CD4-positive, CD25-positive, alpha-beta regulatory T cell (primary cell): ENCODE measurements at places on chromosomes 5 and 9.
A peak's percentile ranks its signal among the peaks of the same experiment; 100 is the strongest.

DNA sequence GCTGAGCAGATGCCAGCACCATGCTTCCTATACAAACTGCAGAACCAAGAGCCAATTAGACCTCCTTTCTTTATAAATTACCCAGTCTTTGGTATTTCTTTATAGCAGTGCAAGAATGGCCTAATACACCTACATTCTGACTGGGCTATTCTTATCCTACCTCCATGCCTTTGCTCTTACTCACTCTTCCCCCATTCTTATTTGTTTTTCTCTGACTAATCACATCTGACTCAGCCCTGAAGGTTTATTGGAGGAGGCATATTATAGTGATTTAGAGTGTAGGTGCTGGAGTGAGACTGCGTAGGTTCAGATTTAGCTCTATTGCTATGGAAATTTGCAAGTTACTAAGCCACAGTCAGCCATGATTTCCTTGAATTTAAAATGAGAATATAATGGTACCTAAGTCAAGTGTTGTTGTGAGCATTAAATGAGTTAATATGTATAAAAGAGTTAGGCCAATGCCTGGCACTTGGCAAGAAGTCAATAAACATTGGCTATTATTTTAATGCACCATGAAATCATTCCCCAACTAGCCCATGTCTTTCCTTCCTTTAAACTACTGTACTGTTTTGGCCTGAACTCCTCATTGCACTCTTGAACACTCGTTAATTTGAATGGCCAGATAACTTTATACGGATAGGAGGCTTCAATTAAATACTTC lies 531.2 kb upstream of the ZNF608 start:
- no peak for DNase-seq

- DNase-seq, result no peak
Observed at GRCh38 chr5:33272288-33272687, 168.5 kb upstream of the TARS1 start.

DNA sequence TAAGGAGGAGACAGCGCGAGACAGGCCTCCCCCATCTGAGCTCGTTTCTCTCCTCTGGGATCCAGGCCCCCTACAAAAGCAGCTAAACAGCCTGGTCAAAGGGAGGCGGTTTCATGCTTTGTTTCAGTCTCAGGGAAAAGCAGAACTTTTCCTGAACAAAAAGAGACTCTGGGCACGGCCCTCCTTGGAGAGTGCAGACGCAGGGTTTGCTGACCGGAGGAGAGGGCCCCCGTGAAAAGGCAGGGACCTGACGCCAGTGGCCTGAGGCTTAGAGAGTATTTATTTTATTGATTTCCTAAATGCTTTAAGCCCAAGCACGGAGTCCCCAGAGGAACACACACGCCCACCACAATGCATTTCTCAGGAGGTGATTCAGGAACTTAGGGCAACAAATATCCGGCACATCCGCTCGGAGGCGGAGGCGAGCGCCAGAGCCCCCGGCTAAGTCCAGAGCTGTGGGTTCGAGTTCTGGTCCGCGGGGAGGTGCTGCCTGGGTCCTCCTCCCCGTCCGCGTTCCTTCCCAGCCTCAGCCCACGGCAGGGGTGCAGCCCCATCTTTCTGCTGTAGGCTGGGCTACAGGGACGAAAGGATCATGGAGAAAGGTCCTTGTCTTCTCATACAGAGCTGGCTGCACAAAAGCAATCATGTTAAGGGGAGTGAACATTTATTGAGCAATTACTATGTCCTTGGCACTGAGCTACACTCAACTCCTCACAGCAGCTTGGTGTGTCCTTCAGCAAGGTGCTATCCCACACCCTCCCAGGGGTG lies 40.0 kb downstream of the PTGES start:
- DNase-seq, result no peak

GRCh38 chr9:12853051-12853450 lies 78.2 kb downstream of the LURAP1L start:
- DNase-seq, result no peak

DNA sequence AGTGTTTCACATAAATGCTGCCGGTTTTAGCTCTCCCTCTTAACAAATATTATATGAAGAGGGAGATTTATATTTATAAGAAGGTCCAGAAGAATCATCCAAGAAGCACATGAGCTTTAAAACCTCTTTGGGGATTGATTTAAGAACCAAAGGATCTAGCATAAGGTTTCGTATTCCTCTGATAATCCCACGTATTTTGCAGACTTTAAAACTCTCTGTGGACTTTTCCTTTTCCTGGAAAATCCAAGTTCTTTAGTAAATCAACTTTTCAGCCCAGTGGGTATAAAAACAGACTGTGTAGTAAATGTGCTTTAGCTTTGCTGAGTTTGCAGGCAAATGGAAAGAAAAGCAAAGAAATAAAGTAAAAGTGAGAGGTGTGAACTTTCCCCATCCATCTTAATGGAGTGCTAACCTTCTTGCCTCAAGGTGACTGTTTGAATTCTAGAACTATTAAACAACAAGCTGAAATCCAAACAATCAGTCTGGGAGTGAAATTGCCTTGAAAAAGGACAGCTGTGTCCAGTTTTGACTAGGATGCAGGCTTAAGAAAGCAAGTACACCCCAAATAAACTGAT lies 363.4 kb upstream of the SLC24A2 start:
- no peak for DNase-seq

GRCh38 chr5:42423285-42424165 lies at the start of gene GHR:
GHR (plus strand) TSS chr5:42423439; CDS start chr5:42565875, 142,436 bp downstream.
- DNase-seq, result peak; percentile 27

DNA sequence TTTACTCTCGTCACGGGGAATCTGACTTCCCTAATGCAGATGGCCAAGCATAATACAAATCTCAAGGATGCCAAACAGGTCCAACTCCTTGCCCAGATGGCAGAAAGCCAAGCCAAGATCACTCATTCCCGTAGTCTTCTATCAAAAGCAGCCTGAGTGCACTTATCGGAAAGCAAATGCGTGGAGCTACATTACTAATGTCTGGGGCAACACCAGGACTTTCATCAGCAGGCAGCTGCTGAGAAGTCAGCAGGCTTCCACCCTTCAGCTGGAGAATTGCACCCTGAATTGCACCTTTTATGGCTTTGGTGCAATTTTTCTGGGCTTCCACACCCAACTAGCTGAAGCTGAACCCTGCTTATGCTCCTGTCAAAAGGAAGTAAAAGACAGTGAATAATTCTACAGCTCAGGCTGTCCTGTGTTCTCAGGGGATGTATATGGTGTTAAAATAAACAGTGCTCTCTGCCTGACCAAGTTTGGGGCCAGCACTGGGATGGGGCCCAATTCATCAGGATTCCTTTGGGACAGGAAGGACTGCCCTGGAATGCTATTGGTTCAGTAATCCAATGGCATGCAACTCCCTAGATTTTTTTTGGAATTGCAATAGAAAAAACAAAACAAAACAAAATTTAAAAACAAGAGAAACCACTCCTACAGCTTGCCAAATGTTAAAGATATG lies 92.6 kb downstream of the DPYSL3 start:
- no peak for DNase-seq

DNA sequence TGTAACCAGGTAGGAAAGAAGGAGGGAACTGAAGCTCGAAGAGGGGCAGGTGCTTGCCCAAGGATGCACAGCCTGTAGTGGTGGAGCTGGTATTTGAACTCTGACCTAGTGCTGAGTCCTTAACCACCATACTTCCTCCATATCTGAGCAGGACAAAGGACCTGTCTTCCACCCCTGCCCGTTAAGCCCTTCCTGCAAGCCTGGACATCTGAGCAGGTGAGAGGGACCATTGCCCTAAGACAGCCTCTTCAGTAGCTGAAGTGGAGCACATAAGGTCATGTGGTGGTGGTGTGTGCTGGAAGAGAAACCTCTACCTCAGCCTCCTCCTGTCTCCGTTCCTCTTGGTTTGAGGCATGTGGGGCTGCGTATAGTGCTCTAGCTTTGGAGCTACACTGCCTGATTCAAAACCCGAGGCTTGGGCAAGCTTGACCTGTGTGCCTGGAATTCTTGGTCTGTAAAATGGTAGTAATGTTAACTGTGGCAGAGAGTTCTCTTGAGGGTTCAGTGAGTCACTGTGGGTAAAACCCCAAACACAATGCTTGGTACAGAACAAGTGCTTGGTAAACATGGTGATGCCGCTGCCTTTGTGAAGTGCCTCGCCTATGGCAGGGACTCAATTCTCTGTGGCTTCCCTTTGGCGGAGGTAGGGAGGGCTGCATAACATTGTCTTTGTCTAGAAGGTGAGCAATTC lies 7.4 kb downstream of the GALNT10 start:
- DNase-seq, result peak; percentile 14

GRCh38 chr5:58687079-58687478 lies 104.2 kb downstream of the RAB3C start:
- DNase-seq, result no peak

- DNase-seq, result peak; percentile 8
Observed at GRCh38 chr9:2132484-2133082, 117.4 kb downstream of the SMARCA2 start.

GRCh38 chr5:143896516-143896915 lies 84.6 kb downstream of the HMHB1 start:
- DNase-seq, result no peak

DNA sequence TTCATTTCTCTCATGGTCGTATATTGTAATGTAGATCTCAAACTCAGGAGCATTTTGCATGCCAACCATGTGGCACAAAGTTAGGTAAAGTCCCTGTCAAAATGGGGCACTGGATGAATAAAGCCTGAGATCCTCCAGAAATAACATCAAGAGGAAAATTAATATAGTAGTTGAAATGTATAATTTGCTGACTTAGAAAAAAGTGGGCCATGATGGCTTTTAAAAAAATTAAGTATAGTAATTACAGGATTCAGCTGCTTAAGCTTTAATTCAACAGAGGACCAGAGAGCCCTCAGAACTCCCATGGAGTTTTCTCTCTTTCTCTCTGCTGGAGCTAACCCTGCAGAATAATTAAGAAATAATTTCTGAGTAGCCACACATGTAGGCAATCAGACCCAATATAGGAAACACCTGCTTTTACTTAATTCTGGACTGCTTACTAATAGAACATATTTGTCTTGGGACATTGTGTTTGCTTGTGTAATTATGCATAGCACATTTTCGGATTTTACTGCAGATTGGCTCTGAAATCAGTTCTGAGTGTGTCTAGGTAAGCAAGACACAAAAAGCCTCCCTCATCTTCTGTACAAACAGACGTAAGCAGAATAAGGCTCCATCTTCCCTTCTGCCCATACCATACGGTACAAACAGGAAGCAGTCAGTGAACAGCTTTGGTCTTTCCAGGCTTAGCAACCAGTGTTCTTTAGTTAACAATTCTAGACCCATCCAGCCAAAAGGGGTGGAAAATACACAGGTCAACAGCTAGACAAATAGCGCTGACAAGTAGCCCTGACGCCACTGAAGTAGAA lies 26.5 kb upstream of the PCSK1 start:
- no peak for DNase-seq

- DNase-seq, result no peak
Observed at GRCh38 chr5:144209361-144209760, 38.7 kb downstream of the KCTD16 start.

- no peak for DNase-seq
Observed at GRCh38 chr5:176817369-176817840, 7.0 kb downstream of the UNC5A start.

DNA sequence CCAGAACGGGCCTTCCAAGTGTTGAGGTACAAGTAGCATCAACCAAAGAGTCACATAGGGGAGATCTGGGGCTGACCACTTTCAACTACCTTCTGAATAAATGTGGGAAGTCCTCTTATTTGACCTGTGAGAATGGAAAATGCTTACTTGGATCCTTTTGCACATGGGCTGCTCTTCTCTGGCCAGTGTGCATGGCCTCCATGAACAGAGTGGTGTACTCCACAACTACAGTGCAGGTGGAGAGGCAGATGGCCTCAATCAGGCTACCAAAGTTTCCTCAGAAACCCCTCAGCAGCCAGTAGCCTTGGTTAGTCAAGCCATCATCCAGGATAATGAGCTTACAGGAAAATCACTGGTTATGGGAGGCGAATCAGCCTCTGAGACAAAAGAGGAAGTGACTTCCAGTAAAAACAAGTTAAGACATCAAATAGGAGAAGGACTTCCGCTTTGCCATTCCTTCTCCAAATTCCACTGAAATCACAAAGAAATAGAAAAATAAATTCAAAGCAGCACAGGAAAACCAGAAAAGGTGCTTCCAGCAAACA lies 18.3 kb upstream of the FCHO2 start:
- DNase-seq, result no peak

- no peak for DNase-seq
Observed at GRCh38 chr9:137607141-137607857, 1.8 kb downstream of the ARRDC1 start.

DNA sequence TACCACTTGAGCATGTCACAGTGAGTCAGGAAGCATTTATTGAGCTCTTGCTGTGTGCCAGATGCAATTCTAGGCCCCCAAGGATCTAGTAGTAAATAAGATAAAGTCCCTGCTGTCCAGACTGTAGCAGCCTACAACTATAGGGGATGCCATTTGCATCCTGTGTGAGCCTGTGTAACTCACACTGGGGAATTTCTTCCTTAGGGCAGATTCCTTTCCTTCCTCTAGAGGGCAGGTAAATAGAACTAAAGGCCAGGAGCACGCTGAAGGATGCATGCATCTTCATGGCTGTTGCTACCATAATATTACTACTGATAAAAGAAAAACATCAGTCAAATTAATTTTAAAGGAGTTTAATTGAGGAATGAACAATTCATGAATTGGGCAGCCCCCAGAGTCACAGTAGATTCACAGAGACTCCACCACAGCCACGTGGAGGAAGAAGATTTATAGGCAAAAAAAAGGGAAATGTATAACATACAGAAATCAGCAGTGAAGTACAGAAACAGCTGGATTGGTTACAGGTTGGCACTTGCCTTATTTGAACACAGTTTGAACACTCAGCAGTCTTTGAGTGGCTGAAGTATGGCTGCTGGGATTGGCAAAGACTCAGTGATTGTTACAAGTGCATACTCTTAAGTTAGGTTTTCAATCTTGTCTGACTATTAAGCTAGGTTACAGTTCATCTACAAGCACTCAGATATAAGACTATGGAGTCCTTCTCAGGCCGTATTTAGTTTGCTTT lies 98.9 kb downstream of the ACTL7B start:
- DNase-seq, result no peak

DNA sequence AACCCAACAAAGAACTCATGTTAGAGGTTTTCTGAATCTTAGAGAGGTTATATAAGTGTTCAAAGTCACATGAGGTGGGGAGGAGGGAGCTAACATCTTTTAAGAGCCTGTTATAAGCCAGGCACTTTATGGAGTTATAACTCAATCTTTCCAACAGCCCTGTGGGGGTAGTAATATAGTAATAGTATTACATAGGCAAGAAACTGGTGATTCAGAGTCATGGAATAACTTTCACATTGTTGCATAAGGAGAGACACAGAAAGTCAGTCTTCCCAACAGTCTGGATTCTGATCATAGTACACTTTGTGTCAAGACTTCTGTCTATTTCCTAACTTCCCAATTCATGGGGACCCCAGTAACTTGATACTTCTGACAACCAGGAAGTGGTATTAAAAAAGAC lies 89.2 kb downstream of the ACER2 start:
- DNase-seq, result no peak

- no peak for DNase-seq
Observed at GRCh38 chr5:172872997-172873491, 39.0 kb downstream of the ERGIC1 start.
